MCF 10A (cell line): ENCODE measurements at places on chromosomes 2 and 18.
A peak's percentile ranks its signal among the peaks of the same experiment; 100 is the strongest.

DNA sequence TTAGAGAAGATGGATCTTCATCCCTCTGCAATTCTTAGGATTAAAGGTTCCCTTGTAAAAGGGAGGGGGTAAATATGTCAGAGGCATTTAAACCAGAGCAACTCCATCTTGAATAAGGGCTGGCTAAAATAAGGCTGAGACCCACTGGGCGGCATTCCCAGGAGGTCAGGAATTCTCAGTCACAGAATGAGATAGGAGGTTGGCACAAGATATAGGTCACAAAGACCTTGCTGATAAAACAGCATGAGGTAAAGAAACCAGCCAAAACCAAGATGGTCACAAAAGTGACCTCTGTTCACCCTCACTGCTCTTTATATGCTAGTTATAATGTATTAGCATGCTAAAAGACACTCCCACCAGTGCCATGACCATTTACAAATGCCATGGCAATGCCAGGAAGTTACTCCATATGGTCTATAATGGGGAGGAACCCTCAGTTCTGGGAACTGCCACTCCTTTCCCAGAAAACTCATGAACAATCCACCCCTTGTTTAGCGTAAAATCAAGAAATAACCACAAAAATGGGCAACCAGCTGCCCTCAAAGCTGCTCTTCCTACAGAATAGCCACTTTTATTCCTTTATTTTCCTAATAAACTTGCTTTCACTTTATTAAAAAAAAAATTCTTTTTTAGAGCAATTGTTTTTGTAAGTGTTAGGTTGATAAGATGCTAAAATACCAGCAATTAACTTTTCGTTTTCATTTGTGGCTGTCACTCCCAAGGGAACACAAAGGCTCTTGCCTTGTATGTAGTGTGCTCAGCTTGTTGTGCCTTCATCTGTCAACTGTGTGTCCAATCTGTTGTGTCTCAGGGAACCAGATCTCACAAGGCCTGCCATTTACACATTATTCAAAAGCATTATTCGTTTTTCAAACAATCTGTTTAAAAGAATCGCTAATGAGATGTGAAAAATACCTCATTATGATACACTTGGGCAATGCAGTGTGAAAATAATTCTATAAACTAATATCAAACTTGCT, 205.2 kb upstream of the RGPD4 start:
- no peak for DNase-seq
- no peak overlapping the region for H3K27ac ChIP-seq
- no peak overlapping the region for H3K4me3 ChIP-seq
- H3K4me1 ChIP-seq: no peaks in the 10 kb centered on the region
- no peaks in the 10 kb centered on the region for H3K36me3 ChIP-seq

GRCh38 chr18:74271635-74272034, 20.1 kb downstream of the CYB5A start:
- H3K36me3 ChIP-seq: no peaks in the 10 kb centered on the region
- no peaks in the 10 kb centered on the region for H3K27me3 ChIP-seq
- H3K27ac ChIP-seq: no peak overlapping the region
- peak; percentile 44 for DNase-seq
- H3K4me3 ChIP-seq: no peak overlapping the region

GRCh38 chr2:235235977-235236767, 257.7 kb upstream of the AGAP1 start:
- H3K27me3 ChIP-seq: peaks cover 49% of the 10 kb centered on the region
- H3K27ac ChIP-seq: no peak overlapping the region
- no peaks in the 10 kb centered on the region for H3K36me3 ChIP-seq
- no peaks in the 10 kb centered on the region for H3K4me1 ChIP-seq
- no peak for DNase-seq

GRCh38 chr2:54321047-54321446, 65.0 kb upstream of the TSPYL6 start:
- H3K4me1 ChIP-seq: no peaks in the 10 kb centered on the region
- H3K27me3 ChIP-seq: no peaks in the 10 kb centered on the region
- DNase-seq: no peak
- no peak overlapping the region for H3K4me3 ChIP-seq
- no peak overlapping the region for H3K27ac ChIP-seq
- H3K36me3 ChIP-seq: no peaks in the 10 kb centered on the region

GRCh38 chr2:143903172-143903856, 616.6 kb downstream of the ZEB2 start:
- peaks cover 26% of the 10 kb centered on the region for H3K4me1 ChIP-seq
- peak; percentile 13 for DNase-seq
- H3K4me3 ChIP-seq: no peak overlapping the region
- no peaks in the 10 kb centered on the region for H3K36me3 ChIP-seq

GRCh38 chr2:205637320-205637602, 45.0 kb upstream of the NRP2 start:
- no peak overlapping the region for H3K4me3 ChIP-seq
- no peaks in the 10 kb centered on the region for H3K4me1 ChIP-seq
- H3K36me3 ChIP-seq: no peaks in the 10 kb centered on the region
- no peaks in the 10 kb centered on the region for H3K27me3 ChIP-seq
- H3K27ac ChIP-seq: no peak overlapping the region
- DNase-seq: no peak

DNA sequence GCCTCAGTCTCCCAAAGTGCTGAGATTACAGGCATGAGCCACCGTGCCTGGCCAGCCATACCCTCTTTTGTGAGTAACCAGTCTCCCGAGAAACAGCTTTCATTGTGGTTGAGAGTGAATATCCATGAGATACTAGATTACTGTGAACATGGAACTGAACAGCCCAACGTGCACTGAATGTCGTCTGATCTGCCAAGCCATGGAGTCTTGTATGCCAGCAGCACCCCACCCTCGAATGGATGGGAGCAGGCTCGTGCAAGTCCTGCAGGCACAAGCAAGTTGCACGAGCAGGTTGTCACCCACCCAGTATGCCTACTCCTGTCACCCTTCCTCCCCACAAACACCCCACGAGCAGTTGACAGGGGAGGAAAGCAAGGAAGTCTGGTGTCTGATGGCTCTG, 36.5 kb upstream of the TFCP2L1 start:
- no peaks in the 10 kb centered on the region for H3K4me1 ChIP-seq
- peaks cover 6% of the 10 kb centered on the region for H3K36me3 ChIP-seq
- no peak overlapping the region for H3K27ac ChIP-seq
- no peaks in the 10 kb centered on the region for H3K27me3 ChIP-seq
- DNase-seq: no peak
- H3K4me3 ChIP-seq: no peak overlapping the region

DNA sequence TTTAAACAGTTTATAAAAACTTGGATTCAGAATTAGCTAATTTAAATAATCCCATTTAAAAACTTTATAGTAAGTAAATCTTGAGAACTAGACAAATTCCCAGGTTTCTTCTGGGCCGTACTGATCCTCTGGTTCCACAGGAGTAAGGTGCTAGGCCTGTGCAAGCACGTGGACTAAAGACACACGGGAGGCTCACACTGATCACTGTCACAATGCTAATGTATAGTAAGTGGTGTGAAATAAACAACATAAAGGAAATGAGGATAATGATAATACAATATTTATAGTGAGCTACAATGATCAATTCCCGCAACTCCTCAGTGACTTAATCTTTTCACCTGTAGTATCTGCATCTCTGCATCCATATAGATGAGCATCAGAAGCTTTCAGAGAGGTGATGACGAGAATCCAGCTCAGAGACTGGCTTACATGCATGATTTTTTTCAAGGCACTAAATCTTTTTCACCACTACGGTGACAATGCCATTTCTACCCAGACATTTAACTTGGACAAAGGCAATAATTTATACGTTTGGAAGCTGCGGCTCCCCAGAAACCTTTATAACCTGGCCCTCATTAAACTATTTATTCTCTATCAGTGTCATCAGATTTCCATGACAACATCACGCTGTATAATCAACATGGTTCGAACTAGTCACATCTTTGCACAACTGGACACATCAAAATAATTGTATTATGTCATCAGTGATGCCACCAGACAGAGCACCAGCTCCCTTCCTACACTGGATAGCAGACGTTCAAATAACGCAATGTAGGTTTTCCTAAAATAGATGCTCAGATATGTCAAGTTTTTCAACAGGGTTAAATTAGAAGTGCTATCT, 196.2 kb downstream of the ZNF385B start:
- H3K27me3 ChIP-seq: no peaks in the 10 kb centered on the region
- no peaks in the 10 kb centered on the region for H3K36me3 ChIP-seq
- no peak overlapping the region for H3K4me3 ChIP-seq
- no peaks in the 10 kb centered on the region for H3K4me1 ChIP-seq
- DNase-seq: no peak

- no peaks in the 10 kb centered on the region for H3K27me3 ChIP-seq
- no peak overlapping the region for H3K27ac ChIP-seq
- H3K36me3 ChIP-seq: peaks cover 7% of the 10 kb centered on the region
- no peak overlapping the region for H3K4me3 ChIP-seq
Observed at GRCh38 chr18:46046126-46046525, 25.9 kb downstream of the PSTPIP2 start.

GRCh38 chr18:57574866-57575265, 11.6 kb downstream of the FECH start:
- H3K36me3 ChIP-seq: peaks cover 69% of the 10 kb centered on the region
- no peaks in the 10 kb centered on the region for H3K4me1 ChIP-seq
- no peak for DNase-seq
- no peak overlapping the region for H3K4me3 ChIP-seq
- H3K27me3 ChIP-seq: no peaks in the 10 kb centered on the region

DNA sequence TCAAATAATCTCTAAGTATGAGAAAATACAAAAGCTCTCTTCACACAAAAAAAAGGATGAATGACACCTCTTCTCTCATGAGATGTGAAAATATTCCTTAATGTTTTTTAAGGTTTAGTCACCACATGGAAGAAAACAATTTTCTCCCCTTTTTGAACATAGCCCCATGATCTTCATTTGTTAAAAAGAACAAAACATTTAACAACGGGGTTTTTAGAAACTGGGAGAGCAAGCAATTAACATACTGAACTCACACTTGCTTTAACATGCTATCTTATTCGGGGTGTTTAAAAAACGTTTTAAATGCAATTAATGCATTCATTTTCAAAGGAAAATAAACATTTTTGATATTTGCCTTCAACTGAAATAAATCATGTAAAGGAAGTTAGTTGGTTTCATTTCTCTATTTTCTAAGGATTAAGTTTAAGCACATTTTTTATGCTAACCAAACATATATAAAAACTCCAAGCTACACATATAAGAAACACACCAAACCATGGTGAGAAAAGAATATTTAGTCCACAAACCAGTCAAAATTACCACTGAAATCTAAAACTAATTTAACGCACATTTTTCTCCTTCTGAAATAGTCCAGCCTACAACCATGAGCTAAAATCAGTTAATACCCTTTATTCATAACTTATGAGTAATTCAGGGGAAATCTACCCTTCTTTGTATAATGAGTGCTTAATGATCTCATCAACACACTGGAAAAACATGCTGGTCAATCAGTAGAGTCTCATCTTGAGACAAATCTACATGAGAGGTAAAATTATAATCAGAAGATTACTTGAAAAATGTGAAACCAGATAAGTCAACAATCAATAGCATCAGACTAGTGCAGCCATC, 8.2 kb downstream of the FBXO11 start:
- DNase-seq: no peak
- no peaks in the 10 kb centered on the region for H3K27me3 ChIP-seq
- H3K36me3 ChIP-seq: no peaks in the 10 kb centered on the region
- H3K27ac ChIP-seq: peak overlapping the region; percentile 31

- H3K4me1 ChIP-seq: no peaks in the 10 kb centered on the region
- DNase-seq: no peak
- H3K27me3 ChIP-seq: no peaks in the 10 kb centered on the region
Observed at GRCh38 chr18:13451213-13451540, 232.6 kb downstream of the LDLRAD4 start.

- peaks cover 19% of the 10 kb centered on the region for H3K4me1 ChIP-seq
- DNase-seq: peak; percentile 51
- no peak overlapping the region for H3K4me3 ChIP-seq
- H3K27me3 ChIP-seq: no peaks in the 10 kb centered on the region
- H3K36me3 ChIP-seq: no peaks in the 10 kb centered on the region
Observed at GRCh38 chr2:43105586-43106558, 120.5 kb downstream of the ZFP36L2 start.

DNA sequence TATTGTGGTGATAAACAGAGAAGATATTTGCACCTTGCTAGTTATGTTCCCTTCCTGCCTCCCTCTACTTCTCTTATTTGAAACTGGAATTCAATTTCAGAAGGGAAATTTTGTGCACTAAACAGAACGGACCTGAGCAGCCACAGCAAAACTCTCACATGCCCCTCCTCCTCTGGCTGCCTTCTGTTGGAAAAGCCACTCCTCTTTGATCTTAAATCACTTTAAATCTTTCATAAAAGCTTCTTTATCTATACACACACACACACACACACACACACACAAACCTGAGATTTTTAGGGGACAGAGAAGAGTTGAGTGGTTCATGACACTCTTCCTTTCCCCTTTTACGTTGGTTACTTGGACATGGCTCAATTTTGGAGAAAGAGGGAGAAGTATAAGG, 5.6 kb downstream of the TBR1 start:
- no peak overlapping the region for H3K4me3 ChIP-seq
- H3K4me1 ChIP-seq: peaks cover 3% of the 10 kb centered on the region
- peaks cover 23% of the 10 kb centered on the region for H3K27me3 ChIP-seq

- peaks cover 6% of the 10 kb centered on the region for H3K4me1 ChIP-seq
- no peaks in the 10 kb centered on the region for H3K36me3 ChIP-seq
- no peak for DNase-seq
- H3K4me3 ChIP-seq: no peak overlapping the region
- no peak overlapping the region for H3K27ac ChIP-seq
Observed at GRCh38 chr2:237380768-237381167, 33.2 kb downstream of the COL6A3 start.

DNA sequence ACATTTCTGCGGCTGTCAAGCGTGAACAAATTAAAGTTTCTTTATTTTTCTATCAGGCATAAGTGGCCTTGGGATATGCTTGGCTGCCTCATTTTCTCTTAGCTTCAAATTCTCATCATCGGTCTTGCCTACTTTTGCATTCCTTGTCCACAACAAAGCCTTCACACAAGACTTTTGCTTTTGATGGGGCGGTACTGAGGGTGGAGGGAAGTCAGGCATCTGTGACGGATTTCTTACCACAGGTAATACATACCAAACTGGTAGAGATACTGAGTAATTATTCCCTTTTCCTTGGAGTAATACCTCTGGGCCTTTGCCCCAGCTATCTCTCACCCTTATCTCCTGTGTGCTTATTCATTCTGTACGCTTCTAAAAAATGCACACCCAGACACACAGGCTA, 468.3 kb upstream of the RGPD4 start:
- no peak overlapping the region for H3K4me3 ChIP-seq
- no peaks in the 10 kb centered on the region for H3K36me3 ChIP-seq
- H3K4me1 ChIP-seq: no peaks in the 10 kb centered on the region
- no peak for DNase-seq

GRCh38 chr18:63207835-63208234, 111.7 kb downstream of the BCL2 start:
- H3K4me1 ChIP-seq: no peaks in the 10 kb centered on the region
- H3K27ac ChIP-seq: no peak overlapping the region
- no peak for DNase-seq

DNA sequence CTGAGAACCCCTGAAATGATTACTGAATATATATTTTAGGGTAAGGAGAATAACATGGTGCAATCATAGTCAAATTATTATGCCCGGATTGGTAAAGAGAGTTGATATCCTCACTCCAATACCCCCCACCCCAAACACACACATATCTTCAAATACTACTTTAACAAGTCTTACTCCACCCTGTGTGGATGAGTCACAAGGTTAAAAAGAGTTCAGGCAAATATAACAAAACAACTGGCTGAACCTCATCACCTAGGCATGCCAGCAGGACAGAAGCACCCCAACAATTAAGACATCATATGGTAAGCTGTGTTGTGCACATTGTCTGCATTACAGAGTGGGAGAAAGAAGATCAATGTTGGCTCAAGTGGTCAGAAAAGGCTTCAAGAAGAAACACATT, 857.4 kb downstream of the TDRD15 start:
- H3K4me1 ChIP-seq: no peaks in the 10 kb centered on the region
- no peak overlapping the region for H3K4me3 ChIP-seq
- H3K27ac ChIP-seq: no peak overlapping the region
- no peaks in the 10 kb centered on the region for H3K27me3 ChIP-seq
- H3K36me3 ChIP-seq: no peaks in the 10 kb centered on the region
- DNase-seq: no peak
